ENCODE measurements at places on chromosomes 5 and 9. TPM values are rescaled to one million over a fixed set of nuclear protein-coding genes. Genes with fewer than 3 reads are reported as not detected.

Gene OTP
- not detected for polyA plus RNA-seq

Gene PHAX
- polyA plus RNA-seq: 73.9 TPM

Gene ARL15
- 26.0 TPM for polyA plus RNA-seq

Gene ST8SIA4
- 14.8 TPM for polyA plus RNA-seq

Gene RASGRF2
- polyA plus RNA-seq: 2.5 TPM

Gene GRM6
- 2.2 TPM for polyA plus RNA-seq

Gene DNAI1
- 9.7 TPM for polyA plus RNA-seq

Gene SVEP1
- 29.4 TPM for polyA plus RNA-seq

Gene SLC4A9
- not detected for polyA plus RNA-seq

Gene ANKDD1B
- 4.3 TPM for polyA plus RNA-seq

Gene MOB3B
- polyA plus RNA-seq: 16.8 TPM

Gene IL3
- polyA plus RNA-seq: not detected

Gene PCDHGB2
- polyA plus RNA-seq: 5.3 TPM

Gene SH3RF2
- 0.31 TPM for polyA plus RNA-seq

Gene PCDHB4
- 2.7 TPM for polyA plus RNA-seq

Gene DND1
- polyA plus RNA-seq: 1.3 TPM

Gene NPR3
- polyA plus RNA-seq: 36.6 TPM

Gene SLC36A2
- polyA plus RNA-seq: 0.17 TPM

Gene SMIM32
- 0.59 TPM for polyA plus RNA-seq

Gene RGS7BP
- 25.6 TPM for polyA plus RNA-seq

All from left lung (tissue), 14 donors.